ENCODE measurements at places on chromosomes 1 and 21.
A peak's percentile ranks its signal among the peaks of the same experiment; 100 is the strongest.

- no peak for DNase-seq
These were observed 56.9 kb upstream of the ATP2B4 start for GRCh38 chr1:203569490-203570318.

- no peak for DNase-seq
These were observed 1.5 kb downstream of the SELENOF start for GRCh38 chr1:86912281-86912900.

DNA sequence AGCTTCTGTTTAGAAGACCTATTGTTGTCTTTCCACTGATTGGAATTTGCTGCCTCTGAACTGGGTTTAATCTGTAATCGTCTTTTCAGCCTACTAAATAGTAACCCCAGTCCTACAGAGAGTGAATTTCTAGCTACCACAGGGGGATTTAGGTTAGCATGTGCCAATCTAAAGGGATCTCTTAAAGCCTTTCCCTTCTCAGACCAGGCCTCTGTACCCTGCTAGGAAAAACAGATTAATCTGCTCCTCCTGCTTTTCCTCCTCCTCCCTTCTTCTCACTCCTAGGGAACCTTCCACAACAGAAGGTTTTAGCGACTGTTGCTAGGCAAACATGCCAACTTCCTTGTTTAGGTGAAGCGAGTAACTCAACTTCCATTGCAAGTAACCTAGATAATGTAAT is 1.3 kb upstream of the RC3H1 start:
- DNase-seq: peak; percentile 52

DNA sequence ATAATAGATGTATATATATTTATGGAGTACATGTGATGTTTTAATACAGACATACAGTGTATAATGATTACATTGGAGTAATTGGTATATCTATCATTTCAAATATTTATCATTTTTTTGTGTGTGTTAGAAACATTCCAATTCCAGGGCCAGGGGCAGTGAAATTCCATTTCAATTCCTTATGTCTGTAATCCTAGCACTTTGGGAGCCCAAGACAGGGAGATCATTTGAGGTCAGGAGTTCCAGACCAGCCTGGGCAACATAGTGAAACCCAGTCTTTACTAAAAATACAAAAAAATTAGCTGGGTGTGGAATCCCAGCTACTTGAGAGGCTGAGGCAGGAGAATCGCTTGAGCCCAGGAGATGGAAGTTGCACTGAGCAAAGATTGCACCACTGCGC is 30.4 kb upstream of the PDC start:
- DNase-seq: no peak

GRCh38 chr1:222251847-222252246 is 296.1 kb downstream of the HHIPL2 start:
- DNase-seq: no peak

GRCh38 chr21:33293811-33294216 is 27.6 kb downstream of the IL10RB start:
- DNase-seq: no peak

DNA sequence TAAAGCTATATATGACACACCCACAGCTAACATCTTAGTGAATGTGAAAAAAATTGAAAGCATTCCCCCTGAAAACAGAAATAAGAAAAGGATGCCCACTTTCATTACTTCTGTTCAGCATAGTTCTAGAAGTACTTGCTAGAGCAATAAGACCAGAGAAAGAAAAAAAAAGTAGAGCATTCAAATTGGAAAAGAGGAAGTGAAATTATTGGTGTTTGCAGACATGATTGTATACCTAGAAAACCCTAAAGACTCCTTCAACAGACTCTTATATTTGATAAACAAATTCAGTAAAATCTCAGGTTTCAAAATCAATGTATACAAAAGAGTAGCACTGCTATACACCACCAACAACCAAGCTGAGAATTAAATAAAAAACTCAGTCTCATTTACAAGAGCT is 1461.0 kb downstream of the AMY1C start:
- no peak for DNase-seq

GRCh38 chr1:16013220-16013907 is 4.5 kb downstream of the HSPB7 start:
- peak; percentile 66 for DNase-seq

All from muscle of arm (tissue), 14 donors.